Osteoblast (primary cell): ENCODE measurements at places on chromosomes 7 and 10. TPM values are rescaled to one million over a fixed set of nuclear protein-coding genes. Genes with fewer than 3 reads are reported as not detected.

Gene VWDE
- total RNA-seq: under 0.01 TPM in 1 of 2 replicates, not detected in the other

DNA sequence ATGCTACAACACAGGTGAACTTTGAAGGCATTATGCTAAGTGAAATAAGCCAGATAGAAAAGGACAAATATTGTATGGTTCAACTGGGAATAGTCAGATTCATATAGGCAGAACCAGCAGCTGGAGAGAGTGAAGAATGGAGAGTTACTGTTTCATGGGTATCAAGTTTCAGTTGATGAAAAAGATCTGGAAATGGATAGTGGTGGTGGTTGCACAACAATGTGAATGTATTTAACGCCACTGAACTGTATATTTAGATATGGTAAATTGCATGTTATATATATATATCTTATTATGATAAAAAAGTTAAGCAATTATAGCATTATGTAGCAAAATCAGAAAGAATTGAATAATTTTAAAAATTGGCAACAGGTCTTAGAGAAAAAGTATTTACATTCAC lies 3.9 kb downstream of the LMBR1 start:
- no peak overlapping the region for H3K4me3 ChIP-seq
- no peaks in the 10 kb centered on the region for H3K4me1 ChIP-seq
- no peak overlapping the region for H3K27ac ChIP-seq
- DNase-seq: no peak
- H3K27me3 ChIP-seq: no peaks in the 10 kb centered on the region

DNA sequence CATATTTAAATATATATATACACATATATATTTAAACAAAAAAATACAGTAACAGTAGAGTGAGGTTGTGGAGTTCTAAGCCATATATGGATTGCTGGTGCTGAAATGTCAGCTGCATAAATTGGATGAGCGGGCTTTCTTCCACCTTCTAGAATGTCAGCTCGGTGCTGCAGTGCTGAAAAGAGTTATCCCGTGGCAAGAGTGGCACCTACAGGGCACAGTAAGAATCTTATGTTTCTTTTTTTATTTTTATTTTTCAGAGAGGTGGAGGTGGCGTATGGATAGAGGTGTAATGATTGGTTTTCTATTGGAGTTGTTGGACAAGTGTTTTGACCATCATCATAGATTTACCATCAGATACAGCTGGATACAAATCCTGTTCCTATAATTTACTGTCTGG lies 86.2 kb upstream of the DYNC1I1 start:
- no peak overlapping the region for H3K4me3 ChIP-seq
- H3K27me3 ChIP-seq: no peaks in the 10 kb centered on the region

GRCh38 chr10:35384265-35384868 lies 48.1 kb downstream of the CCNY start:
- no peaks in the 10 kb centered on the region for H3K27me3 ChIP-seq
- H3K36me3 ChIP-seq: no peaks in the 10 kb centered on the region
- H3K4me3 ChIP-seq: no peak overlapping the region
